NCI-H1436 treated with DMSO at 0.1 percent for 48 hours (cell line): ENCODE measurements at places on chromosomes 7 and 10.

GRCh38 chr10:33963729-33964128, 629.3 kb upstream of the NRP1 start:
- DNase-seq, result no peak

DNA sequence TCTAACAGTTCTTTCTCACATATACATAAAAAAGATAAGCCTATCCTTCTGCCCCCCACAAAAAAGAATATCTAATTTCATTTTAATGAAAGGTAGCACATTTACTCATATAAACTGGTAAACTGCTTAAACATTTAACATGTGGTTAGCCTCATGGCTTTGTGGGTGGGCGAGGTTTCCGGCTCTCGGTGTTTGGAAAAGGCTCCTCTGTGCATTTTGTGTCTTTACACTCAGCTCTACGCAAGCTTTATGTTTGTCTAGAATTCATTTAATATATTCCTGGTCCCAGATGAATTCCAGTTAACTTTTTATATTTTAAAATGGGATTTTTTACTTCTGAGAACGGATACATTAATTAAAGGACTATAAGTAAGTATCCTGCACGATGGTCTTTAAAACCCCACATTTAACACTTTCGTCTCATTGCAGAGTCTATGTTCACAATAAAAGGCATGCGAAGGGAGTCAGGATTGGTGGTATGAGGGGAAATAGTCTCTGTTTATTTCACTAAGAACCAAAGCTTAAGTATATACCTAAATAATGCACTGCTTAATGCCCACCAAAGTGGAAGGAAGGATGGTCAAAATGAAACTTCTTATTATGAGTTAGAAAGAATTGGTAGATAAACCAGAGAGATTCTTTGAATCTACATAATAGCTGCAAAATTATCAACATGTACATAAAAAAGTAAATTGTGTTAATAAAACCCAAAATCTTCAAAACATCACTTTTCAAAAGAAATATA, 197.2 kb downstream of the CRPPA start:
- no peak for DNase-seq

GRCh38 chr7:77783545-77783944, 14.7 kb downstream of the TMEM60 start:
- DNase-seq, result no peak

DNA sequence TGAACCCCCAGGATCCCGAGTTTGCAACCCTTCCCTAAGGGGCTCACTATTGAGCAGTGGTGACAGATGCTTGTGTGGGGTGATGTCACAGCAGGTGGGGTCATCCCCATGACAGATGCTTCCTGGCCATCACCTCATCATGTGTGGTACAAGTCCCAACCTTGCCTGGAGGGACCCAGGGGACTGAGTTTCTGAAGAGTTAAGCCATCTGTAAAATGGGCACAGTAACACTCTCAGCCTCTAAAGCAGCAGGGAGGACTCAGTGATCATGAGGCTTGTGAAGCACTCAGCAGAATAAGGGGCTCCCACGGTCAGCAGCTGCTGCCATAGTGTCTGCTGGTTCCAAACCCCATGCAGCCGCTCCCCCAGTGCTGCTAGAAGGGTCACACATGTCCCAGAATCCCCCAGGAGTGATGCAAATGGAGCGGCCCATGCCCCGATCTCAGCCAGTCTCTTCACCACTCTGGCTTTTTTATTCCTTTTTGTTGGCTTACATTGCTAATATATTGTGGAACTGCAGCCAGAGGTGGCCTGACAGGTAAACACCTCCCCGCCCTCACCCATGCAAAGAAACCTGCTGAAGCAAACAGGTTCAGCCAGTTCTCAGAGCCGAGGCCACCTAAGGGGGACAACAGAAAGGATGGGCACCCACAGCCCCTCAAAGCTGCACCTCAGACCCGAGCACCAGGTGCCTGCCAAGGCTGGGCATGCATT, 102.1 kb upstream of the PDGFA start:
- DNase-seq, result no peak

DNA sequence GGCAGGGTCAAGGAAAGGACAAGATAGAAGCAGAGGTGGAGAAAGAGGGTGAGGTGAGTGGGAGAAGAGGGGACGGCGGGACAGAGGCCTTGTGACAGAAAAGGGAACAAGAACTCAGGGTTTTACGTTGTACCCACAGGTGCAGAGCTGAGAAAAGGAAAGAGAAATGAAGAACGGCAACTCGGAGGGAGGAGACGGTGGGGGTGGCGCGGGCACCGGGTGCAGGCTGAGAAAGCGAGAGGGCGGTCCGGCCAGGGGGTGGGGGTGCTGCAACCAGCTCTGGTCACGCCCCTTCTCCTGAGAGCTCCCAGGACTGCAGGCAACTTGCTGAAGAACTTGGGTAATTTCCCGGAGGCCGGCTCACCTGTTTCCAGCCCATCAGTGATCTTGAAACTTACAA, 65.3 kb downstream of the CARD11 start:
- DNase-seq, result no peak

- no peak for DNase-seq
Observed at GRCh38 chr7:82904871-82905270, 257.8 kb downstream of the PCLO start.

GRCh38 chr10:31317652-31318381, 1.2 kb upstream of the ZEB1 start:
- DNase-seq, result no peak

GRCh38 chr7:41867639-41868280, 164.9 kb upstream of the INHBA start:
- no peak for DNase-seq

DNA sequence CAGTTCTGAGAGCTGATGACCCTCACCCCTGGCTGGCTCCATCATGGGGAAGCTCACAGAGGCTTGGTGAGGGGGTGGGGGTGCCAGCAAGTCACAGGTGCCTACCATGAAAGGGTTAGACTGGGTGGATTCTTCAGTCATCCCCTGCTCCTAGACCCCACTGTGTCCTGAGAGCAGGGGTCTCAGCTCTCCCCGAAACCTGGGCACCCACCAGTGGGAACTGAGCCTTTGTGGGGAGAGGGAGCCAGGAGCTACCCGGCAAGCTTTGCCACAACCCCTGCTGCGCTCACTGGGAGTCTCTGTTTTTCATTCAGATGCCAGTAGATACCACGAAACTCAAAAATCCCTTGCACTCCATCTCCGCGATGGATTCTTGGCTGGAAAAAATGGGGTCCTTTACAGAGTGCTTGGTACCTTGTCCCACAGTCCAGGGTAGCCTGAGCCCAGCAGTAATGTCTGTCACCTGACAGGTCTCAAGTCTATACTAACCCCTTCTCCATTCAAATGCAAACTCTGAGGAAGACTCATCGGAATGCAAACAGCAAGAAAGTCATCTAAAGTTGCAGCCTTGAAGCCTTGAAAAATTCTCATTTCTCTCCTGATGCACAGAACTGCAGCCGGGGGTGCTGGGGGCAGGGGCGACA, 48.9 kb upstream of the ENO4 start:
- no peak for DNase-seq

DNA sequence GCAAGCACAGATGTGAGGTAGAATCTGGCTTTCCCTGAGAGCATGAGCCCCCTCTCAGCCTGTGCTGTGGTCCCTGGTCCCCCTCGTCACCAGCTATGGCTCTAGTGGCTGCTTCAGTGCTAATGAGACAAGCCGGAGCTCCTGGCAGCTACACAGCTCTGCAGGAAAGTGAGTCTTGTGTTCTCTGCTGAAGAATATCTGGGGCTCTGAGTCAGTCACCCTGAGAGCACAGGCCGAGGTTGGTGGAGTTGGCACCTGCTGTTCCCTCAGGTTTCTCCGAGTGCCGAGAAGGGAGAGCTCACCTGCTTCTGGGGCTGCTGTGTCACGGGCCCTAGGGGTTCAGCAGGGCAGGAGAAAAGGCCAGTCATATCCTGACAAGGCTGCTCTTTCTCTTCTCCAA, 37.2 kb upstream of the GJD4 start:
- DNase-seq, result no peak

GRCh38 chr10:21808550-21808949, 195.0 kb downstream of the DNAJC1 start:
- no peak for DNase-seq
